A549 treated with dexamethasone at 1 μM for 4 hours (cell line): ENCODE measurements at places on chromosomes 7 and 10. TPM values are rescaled to one million over a fixed set of nuclear protein-coding genes. Genes with fewer than 3 reads are reported as not detected.

GPAM gene
- total RNA-seq, result 5.6 to 7.8 TPM (median 7.7 TPM) in 5 replicates

SEC61A2 gene
- total RNA-seq, result 11.4 to 12.7 TPM (median 12.0 TPM) in 5 replicates

NKX1-2 gene
- total RNA-seq, result 0.02 to 0.08 TPM (median 0.05 TPM) in 4 of 5 replicates, not detected in the other

RPA3 gene
- total RNA-seq, result 69.5 to 97.6 TPM (median 76.1 TPM) in 5 replicates
